Prostate gland (tissue), 2 donors: ENCODE measurements at places on chromosomes 4 and X. TPM values are rescaled to one million over a fixed set of nuclear protein-coding genes. Genes with fewer than 3 reads are reported as not detected.

- no peaks in the 10 kb centered on the region for H3K4me1 ChIP-seq
- no peaks in the 10 kb centered on the region for H3K36me3 ChIP-seq
- no peak overlapping the region for H3K4me3 ChIP-seq
- no peak for DNase-seq
- no peaks in the 10 kb centered on the region for H3K27me3 ChIP-seq
- no peak overlapping the region for H3K27ac ChIP-seq
These were observed 21.3 kb downstream of the ADGRG4 start for GRCh38 chrX:136322064-136322463.

The RAB40A gene
- total RNA-seq = 1.5 TPM

DNA sequence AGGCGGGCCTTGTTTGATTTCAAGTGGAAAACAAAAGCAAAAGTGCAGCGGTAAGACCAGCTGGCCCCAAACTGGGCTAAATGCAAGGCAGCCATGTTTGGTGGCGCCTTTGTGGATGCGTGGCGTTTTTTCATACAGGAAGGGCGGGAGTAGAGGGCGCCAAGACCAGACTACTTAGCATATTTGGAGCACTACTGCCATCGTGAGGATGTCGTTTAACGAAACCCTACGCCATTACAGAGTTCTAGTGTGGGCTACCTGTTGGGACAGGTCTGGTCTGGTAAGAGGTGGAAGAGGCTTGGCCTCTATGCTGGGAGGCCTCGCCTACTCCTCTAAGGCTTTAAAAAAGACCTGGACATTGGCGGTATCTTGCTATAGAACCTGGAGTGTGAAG, 230.7 kb upstream of the STK26 start:
- DNase-seq = no peak
- no peak overlapping the region for H3K27ac ChIP-seq
- H3K4me1 ChIP-seq = no peaks in the 10 kb centered on the region

The MED12 gene
- total RNA-seq = 29.4 TPM

GRCh38 chr4:38454284-38454683, 209.7 kb upstream of the KLF3 start:
- no peaks in the 10 kb centered on the region for H3K36me3 ChIP-seq
- H3K27ac ChIP-seq = no peak overlapping the region
- DNase-seq = no peak
- H3K27me3 ChIP-seq = no peaks in the 10 kb centered on the region
- H3K4me3 ChIP-seq = no peak overlapping the region

GRCh38 chr4:32117693-32118092, 1397.5 kb downstream of the PCDH7 start:
- no peak overlapping the region for H3K27ac ChIP-seq
- H3K4me3 ChIP-seq = no peak overlapping the region
- H3K27me3 ChIP-seq = no peaks in the 10 kb centered on the region

GRCh38 chrX:153828308-153828707, 2.0 kb downstream of the PDZD4 start:
- H3K27me3 ChIP-seq = no peaks in the 10 kb centered on the region
- DNase-seq = no peak
- H3K27ac ChIP-seq = no peak overlapping the region
- H3K36me3 ChIP-seq = no peaks in the 10 kb centered on the region
- H3K4me3 ChIP-seq = no peak overlapping the region
- H3K4me1 ChIP-seq = no peaks in the 10 kb centered on the region

DNA sequence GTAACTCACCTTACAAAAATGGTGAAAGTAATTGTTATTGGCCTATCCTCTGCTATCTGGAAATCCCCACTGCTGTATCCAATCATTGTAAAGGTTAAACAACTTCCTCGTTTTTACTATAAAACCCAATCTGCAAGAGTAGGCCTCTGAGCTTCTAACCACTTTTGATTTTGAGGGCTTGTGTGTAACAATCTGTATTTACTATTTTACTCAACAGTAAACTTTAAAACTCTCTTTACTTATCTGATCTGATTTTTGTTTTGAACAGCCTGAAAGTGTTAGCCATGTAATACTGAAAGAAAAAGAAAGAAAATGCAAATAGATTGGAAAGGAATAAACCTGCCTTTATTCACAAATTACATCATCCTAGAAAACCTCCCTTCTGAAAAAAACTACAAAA, 63.1 kb downstream of the SLC10A7 start:
- no peak overlapping the region for H3K27ac ChIP-seq
- no peak overlapping the region for H3K4me3 ChIP-seq
- no peaks in the 10 kb centered on the region for H3K4me1 ChIP-seq
- DNase-seq = no peak
- no peaks in the 10 kb centered on the region for H3K36me3 ChIP-seq
- no peaks in the 10 kb centered on the region for H3K27me3 ChIP-seq

The GRK4 gene
- 18.9 TPM for total RNA-seq

- peaks cover 27% of the 10 kb centered on the region for H3K4me1 ChIP-seq
- no peak for DNase-seq
- H3K27ac ChIP-seq = no peak overlapping the region
- no peaks in the 10 kb centered on the region for H3K27me3 ChIP-seq
- no peak overlapping the region for H3K4me3 ChIP-seq
These were observed 9.0 kb downstream of the CTBP1 start for GRCh38 chr4:1239950-1240307.

The SYN1 gene
- 4.1 TPM for total RNA-seq

DNA sequence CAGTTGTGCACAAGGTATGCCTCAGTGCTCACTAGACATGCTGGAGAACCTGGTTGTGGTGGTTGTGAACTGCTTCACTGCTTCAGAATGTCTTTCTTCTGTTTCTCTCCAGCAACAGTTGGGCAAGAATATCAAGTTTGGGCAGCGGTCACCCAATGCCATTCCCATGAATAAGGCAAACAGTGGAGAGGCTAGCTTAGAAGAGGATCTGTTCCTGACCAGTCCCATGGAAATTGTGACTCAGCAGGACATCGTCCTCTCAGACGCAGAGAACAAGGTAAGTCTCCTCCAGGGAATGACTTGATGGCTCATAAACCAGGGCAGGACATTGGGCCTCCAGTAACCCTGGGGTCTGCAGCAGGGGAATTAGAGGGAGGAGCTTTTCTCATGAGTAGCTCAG, 79.9 kb downstream of the AASDH start:
- no peak for DNase-seq
- H3K27me3 ChIP-seq = no peaks in the 10 kb centered on the region
- H3K36me3 ChIP-seq = no peaks in the 10 kb centered on the region
- no peak overlapping the region for H3K27ac ChIP-seq
- H3K4me3 ChIP-seq = no peak overlapping the region
- no peaks in the 10 kb centered on the region for H3K4me1 ChIP-seq

GRCh38 chrX:69398881-69399280, 105.2 kb upstream of the NALF2 start:
- H3K4me1 ChIP-seq = no peaks in the 10 kb centered on the region
- H3K27me3 ChIP-seq = no peaks in the 10 kb centered on the region
- no peak overlapping the region for H3K27ac ChIP-seq

The HERC6 gene
- 16.0 TPM for total RNA-seq

DNA sequence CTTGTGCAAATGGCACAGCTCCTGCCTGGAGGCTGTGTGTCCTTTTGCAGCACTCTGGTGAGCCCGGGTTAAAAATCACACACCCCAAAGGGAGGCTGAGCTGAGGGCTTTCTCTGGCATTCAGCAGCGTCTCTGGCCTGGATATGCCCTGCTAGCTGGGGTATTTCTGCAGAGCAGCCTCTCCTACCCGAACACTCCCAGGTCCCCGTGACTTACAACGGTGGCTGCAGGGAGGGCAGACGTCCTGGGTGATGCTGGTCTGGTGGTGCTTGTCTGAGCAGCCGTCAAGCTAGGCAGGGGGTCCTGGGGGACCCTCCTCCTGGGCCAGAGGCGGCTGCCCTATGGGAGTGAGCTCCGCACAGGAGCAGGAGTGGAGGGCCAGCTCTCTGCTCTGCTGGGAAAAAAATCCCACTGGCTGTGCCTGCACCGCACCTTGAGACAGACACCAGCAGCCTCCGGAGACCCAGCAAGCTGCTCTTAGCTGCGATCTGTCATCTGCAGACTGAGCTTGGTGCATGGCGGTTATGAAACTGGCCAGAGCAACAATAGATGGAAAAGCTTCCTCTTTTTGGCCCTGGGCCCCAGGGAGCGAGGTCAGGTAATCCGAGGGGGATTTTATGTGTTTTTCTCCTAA, 41.3 kb upstream of the ASMTL start:
- H3K27ac ChIP-seq = no peak overlapping the region
- no peak for DNase-seq
- H3K27me3 ChIP-seq = no peaks in the 10 kb centered on the region
- no peaks in the 10 kb centered on the region for H3K36me3 ChIP-seq
- H3K4me1 ChIP-seq = no peaks in the 10 kb centered on the region
- H3K4me3 ChIP-seq = no peak overlapping the region

- H3K27me3 ChIP-seq = no peaks in the 10 kb centered on the region
- H3K4me3 ChIP-seq = no peak overlapping the region
- DNase-seq = peak; percentile 10
These were observed 32.3 kb upstream of the ZFX start for GRCh38 chrX:24117258-24117657.

- no peak for DNase-seq
- H3K27me3 ChIP-seq = no peaks in the 10 kb centered on the region
- no peak overlapping the region for H3K27ac ChIP-seq
- H3K4me1 ChIP-seq = no peaks in the 10 kb centered on the region
These were observed 77.7 kb upstream of the DCAF8L1 start for GRCh38 chrX:28058901-28059300.

The SSX5 gene
- not detected for total RNA-seq

- H3K36me3 ChIP-seq = no peaks in the 10 kb centered on the region
- DNase-seq = no peak
- no peak overlapping the region for H3K27ac ChIP-seq
- H3K27me3 ChIP-seq = no peaks in the 10 kb centered on the region
- no peaks in the 10 kb centered on the region for H3K4me1 ChIP-seq
These were observed 664.2 kb downstream of the ADGRL3 start for GRCh38 chr4:61864286-61864685.

The HSFX3 gene
- 0.74 TPM for total RNA-seq

The RAI2 gene
- 11.5 TPM for total RNA-seq

GRCh38 chr4:26028793-26029567, 115.0 kb downstream of the SMIM20 start:
- H3K27me3 ChIP-seq = no peaks in the 10 kb centered on the region
- peak; percentile 46 for DNase-seq
- H3K27ac ChIP-seq = no peak overlapping the region
- H3K36me3 ChIP-seq = no peaks in the 10 kb centered on the region
- no peaks in the 10 kb centered on the region for H3K4me1 ChIP-seq
- H3K4me3 ChIP-seq = no peak overlapping the region

- H3K4me1 ChIP-seq = no peaks in the 10 kb centered on the region
- DNase-seq = no peak
- H3K27ac ChIP-seq = no peak overlapping the region
- no peaks in the 10 kb centered on the region for H3K27me3 ChIP-seq
- H3K4me3 ChIP-seq = no peak overlapping the region
- no peaks in the 10 kb centered on the region for H3K36me3 ChIP-seq
These were observed 127.9 kb downstream of the CHRDL1 start for GRCh38 chrX:110667706-110668105.

GRCh38 chr4:46852800-46853199, 56.2 kb downstream of the COX7B2 start:
- H3K27me3 ChIP-seq = no peaks in the 10 kb centered on the region
- H3K4me1 ChIP-seq = no peaks in the 10 kb centered on the region
- H3K27ac ChIP-seq = no peak overlapping the region
- no peak for DNase-seq
- H3K36me3 ChIP-seq = no peaks in the 10 kb centered on the region

- H3K4me3 ChIP-seq = no peak overlapping the region
- no peaks in the 10 kb centered on the region for H3K27me3 ChIP-seq
These were observed 16.1 kb downstream of the BEND4 start for GRCh38 chr4:42136371-42136770.

The VAMP7 gene
- total RNA-seq = 37.5 TPM
